ENCODE measurements at places on chromosomes 7 and 10. TPM values are rescaled to one million over a fixed set of nuclear protein-coding genes. Genes with fewer than 3 reads are reported as not detected.

Gene GDF2
- not detected for polyA plus RNA-seq

Gene CNTNAP2
- polyA plus RNA-seq: 29.0 TPM

Gene NKX2-3
- polyA plus RNA-seq: not detected

DNA sequence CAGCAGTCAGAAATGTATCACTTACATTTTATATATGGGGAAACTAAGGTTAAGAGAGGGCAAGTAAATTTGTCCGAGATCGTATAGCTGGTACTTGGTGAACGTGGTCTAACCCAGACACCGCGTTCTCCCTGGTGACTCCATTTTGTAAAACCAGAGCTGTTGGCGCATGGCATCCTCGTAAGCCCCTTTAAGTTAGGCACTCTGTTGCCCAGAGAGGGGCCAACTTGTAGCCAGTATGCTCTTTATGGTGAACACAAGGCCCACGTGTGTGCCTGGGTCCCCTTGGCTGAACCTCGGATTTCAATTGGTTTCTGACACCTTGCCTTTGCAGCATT lies 39.7 kb upstream of the ZNF518A start:
- no peak for DNase-seq

- no peak for DNase-seq
Measured at GRCh38 chr10:90817128-90817889, 40.5 kb downstream of the HTR7 start.

- DNase-seq: no peak
Measured at GRCh38 chr10:6201516-6201975, 1.2 kb upstream of the PFKFB3 start.

DNA sequence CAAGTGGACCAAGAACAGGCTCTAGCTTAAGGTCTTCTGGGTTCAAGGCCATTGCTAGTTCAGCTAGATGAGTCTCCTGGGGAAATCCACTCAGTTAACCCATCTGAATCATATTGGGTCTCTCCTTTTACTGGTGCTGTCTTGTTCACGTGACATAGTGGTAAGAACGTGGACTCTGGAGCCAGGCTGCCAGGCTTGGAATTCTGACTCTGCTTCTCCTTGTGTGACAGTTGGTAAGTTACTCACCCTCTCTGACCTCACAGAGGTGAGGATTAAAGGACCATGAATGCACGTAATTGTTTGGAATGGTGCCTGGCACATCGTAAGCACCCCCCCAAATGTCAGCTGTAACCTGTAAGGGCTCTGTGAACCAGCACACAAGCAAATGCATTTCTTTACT lies 9.7 kb upstream of the CALU start:
- DNase-seq: no peak

DNA sequence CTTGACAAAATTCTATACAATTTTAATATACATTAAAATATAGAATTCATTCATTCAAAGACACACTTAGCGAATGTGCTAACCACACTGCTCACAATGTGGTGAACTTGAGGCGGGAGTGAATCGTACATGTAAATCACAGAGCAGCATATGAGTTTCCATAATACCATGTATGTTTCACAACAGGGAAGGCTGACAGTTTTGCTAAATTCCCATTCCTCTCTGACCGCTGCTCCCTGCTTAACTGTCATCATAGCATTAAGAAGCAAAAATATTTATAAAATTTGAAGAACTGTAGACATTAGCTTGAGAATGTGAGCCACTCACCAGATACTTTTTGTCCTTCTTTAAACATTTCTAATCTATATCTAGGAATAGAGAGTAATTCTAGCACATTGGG lies 763.3 kb downstream of the MAGI2 start:
- no peak for DNase-seq

DNA sequence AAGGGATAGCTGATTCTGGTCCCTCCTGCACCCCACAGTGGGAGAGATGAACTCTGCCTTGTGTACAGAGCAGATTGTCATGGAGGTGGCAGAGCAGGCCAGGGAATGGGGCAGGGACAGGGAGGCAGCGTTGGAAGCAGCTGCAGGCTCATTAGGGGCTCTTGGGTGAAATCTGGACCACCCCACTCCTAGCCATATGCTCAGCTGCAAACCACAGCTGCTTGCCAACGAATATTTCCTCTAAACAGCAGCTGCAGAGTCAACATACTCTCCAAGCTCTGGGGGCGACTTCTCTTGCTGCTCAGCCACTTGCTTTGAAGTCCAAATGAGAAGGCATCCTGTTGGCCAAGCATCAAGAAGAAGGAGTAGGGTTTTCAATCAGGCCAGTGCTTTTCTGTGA lies 302.3 kb upstream of the AUTS2 start:
- DNase-seq: no peak

- DNase-seq: no peak
Measured at GRCh38 chr7:128869944-128870285, 7.3 kb downstream of the ATP6V1F start.

DNA sequence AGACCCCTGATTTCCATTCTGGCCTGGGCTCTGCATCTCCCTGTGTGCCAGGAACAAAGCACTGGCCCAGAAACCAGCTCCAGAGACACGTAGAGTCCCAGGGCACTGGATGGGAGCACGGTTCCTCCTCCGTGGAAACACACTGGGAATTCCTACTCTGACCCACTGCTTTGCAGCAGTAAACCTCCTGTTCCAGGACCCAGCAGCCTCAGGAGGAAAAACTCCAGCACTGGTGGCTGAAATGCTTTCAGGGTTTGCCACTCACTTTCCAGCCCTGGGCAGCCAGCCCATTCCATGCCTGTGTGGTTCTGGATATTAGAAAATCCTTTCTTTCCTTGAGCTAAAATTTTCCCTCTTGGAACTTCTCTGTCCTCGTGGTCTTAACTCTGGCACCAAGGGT lies 58.0 kb downstream of the FAM171A1 start:
- no peak for DNase-seq

Measured in right renal cortex interstitium (tissue), 3 donors.